Esophagus mucosa (tissue), 1 donor: ENCODE measurements at places on chromosomes 6 and 20. TPM values are rescaled to one million over a fixed set of nuclear protein-coding genes. Genes with fewer than 3 reads are reported as not detected.

The PREX1 gene
- total RNA-seq, result 2.7 TPM

- no peak for ATAC-seq
Observed at GRCh38 chr6:38153076-38153797, 333.7 kb downstream of the ZFAND3 start.

DNA sequence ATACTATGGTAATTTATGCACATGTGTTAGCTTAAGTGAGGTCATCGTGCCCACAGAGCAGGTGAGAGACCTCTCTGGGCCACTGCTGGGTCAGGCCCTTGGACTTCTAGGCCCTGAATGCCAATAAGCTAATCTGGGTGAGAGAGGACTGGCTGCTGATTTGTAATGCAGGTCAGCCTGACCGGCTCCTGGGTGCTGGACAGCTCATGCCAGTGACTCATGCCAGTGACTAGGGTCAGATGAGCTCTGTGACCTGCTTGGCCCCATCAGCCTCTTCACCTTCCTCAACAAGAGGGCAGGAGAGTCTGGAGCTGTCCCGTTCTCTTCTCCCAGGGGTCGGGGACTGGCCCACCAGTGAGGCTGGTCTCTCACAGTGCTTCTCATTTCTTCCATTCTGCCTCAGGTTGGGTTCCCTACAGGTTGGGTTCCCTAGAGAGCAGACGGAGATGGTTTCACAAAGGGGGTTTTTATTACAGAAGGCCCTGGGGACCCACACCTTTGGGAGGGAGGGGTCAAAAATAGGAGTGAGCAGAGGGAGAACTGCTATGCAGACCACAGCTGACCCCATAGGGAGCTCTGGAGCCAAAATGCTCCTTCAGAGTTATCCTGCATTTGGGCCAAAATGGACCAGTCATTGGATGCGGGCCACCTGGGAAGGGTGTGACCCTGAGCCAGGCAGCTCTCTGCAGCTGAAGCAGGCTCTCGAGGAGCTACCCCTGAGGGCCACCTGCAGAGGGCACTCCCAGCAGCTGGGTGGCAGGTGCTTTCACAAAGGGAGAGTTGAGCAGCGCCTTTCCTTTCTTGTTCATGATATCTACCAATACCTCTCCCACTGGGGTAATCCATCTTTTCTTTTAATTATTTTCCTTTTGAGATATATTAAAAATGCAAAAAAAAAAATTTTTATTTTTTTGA, 2.2 kb upstream of the OXT start:
- ATAC-seq, result peak; percentile 52

The OPRM1 gene
- not detected for total RNA-seq

The GSTA2 gene
- total RNA-seq, result not detected

The SCP2D1 gene
- not detected for total RNA-seq

The CHRNA4 gene
- total RNA-seq, result not detected

DNA sequence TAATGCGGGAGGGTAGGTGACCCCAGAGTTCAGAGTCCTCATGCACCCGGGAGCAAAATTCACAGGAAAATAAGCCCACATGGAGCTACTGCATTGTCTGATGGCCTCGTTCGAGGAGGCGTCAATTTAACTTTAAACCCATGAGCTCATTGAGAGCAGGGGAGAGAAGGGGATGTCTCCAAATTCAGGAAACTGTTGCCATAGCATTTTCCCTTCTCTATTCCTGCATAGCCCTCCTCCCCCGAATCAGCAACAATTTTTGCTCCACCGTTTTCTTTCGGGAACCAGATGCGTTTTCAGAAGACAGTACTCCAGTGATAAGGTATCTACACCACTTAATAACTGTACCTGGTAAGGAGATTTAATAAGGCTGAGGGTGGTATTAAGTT, 324 bp upstream of the LAMP5 start:
- no peak for ATAC-seq

The SGK2 gene
- 0.36 TPM for total RNA-seq

DNA sequence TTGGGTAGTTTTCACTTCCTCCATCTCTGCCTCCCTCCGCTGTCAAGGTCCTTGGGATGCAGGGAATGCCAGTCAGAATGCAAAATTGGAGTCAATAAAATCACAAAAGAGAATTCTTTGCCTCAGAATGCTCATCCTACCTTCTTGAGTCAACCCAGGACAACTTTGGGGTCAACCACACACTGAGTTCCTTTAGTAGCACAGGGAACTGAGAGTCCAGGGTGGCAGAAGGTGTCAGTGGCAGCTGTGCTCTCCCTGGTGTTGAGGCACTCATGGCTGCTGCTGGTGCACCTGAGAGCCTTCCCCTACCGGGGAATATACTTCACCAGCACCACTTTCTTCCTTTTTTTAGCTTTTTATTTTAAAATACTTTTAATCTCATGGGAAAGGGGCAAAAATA, 829 bp upstream of the NOTCH4 start:
- ATAC-seq, result no peak

DNA sequence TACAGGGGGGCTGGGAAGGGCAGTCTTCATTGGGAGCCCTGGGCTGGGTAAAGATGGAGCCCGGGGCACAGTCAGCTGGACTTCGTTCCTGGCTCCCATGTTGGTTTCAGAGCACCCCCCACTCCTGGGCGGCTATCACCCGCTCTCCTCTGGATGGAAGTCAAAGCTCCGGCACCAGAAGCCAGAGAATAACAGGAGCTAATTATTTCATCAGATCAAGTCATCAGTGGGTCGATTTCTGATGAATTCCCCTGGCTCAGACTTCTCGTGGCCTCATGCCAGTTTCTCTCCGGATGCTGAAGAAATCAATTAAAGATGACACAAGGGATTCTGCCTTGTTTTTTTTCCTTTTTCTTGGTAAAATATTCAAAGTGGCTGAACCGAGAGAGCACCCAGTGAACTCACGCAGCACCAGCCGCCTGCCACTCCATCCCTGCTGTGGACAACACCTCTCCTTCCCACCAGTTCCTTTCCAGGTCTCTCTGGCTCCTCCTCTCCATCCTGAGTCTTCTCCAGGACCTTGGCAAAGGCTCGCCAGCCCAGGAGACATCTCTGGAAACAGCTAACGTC, 22.5 kb downstream of the SULF2 start:
- ATAC-seq, result no peak

The ADGB gene
- total RNA-seq, result not detected

DNA sequence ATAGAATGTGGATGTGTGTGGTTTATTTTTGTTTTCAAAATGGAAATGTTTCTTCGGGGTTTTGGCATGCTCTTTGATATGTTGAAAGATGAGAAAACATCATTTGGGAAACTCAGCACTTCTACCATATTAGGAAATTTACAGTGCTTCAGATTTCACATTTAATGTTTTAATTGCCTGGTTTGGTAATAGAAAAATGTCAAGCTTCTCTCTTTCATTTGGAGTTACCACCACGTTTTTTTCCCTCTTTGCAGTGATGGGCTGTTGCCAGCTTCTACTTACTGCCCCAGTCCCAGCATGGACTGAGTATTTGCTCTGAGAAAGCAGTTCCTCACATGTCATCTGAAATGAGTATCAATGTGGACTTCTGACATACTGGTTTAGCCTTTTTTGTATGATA, 267.7 kb downstream of the PRL start:
- ATAC-seq, result no peak
